Breast epithelium (tissue), 4 donors: ENCODE measurements at places on chromosomes 4 and X. TPM values are rescaled to one million over a fixed set of nuclear protein-coding genes. Genes with fewer than 3 reads are reported as not detected.

GRCh38 chr4:48944756-48945241, 38.2 kb upstream of the OCIAD2 start:
- DNase-seq: no peak

DNA sequence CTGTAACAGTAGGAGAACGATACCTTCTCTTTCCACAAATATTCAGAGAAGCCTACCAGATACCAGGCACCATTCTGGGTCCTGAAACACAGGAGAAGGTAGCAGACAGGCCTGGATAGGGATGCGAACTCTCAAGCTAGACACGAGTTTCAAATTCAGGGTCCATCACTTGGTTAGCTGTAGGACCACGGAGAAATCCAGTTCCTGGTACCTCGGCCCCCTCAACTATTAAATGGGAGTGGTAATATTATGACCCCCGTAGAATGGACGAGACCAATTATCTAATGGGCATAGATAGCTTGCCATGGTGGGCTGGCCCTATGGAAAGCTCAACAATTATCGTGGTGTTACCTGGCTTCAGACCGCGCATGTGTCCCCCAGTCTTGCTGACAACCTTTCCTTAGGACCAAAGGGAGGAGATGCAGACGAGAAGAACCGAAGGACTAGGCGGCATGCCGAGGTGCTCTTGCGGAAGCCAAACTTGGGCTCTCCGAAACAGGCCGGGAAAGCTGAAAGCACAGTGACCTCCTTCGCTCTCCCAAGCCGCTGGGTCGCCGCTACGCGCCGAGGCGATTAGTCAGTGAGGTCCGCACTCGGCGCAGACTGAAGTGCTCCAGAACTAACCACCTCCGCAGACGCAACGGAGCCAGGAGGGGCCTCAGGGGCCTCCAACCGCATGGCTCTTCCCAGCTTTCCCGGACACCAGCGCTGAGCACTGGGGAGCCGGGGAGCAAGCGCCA, 19.6 kb downstream of the NKX3-2 start:
- DNase-seq: no peak

GRCh38 chr4:8121292-8122015, 37.2 kb downstream of the ABLIM2 start:
- DNase-seq: no peak

GRCh38 chr4:141540643-141541042, 95.7 kb upstream of the IL15 start:
- DNase-seq: no peak

- DNase-seq: no peak
Observed at GRCh38 chrX:49221868-49222267, 11.3 kb downstream of the CACNA1F start.

DNA sequence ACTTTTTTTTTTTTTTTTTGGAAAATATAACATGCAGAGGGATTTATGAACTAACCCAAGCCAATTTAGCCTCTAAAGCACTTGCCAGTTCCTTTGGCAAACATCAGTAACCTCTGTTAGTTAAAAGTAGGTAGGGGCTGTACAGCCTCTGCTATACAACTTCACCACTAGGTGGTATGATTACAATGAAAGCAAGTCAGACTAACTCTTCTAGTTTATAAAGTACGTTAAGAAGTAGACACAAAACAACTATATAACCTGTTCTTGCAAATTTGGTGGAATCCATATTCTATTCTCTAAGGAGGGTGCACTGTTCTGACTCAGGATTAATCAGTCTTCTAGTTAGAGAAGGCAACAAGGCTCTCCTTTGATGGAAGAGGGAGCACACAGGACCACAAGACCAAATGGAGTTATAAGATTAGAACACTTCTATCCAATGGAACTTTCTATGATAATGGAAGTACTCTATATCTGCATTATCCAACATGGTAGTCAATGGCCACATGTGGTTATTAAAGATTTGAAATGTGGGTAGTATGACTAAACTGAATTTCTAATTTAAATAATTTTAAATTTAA, 12.8 kb downstream of the AIMP1 start:
- no peak for DNase-seq

- no peak for DNase-seq
Observed at GRCh38 chrX:38166478-38167083, 54.1 kb downstream of the SRPX start.

- DNase-seq: no peak
Observed at GRCh38 chr4:40812386-40812785, 62.6 kb downstream of the NSUN7 start.

GRCh38 chr4:61596606-61597340, 396.6 kb downstream of the ADGRL3 start:
- no peak for DNase-seq

DNA sequence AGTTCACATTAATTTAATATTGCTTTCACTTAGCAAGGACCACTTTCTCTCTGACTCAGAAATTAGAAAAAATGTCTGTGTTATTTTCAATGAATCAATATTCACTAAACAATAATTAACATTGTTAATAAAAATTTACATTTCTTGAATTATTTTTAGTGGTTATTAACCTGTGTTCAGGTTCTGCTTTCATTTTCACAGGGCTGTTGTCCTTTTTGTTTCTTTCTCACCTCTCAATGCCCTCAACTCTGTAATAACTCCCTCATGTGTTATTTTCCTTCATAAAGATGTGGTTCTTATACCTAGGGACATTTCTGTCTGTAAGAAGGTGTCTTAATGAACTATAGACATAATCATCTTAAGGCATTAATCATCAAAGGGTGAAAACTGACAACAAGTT, 43.1 kb upstream of the PRR27 start:
- no peak for DNase-seq

DNA sequence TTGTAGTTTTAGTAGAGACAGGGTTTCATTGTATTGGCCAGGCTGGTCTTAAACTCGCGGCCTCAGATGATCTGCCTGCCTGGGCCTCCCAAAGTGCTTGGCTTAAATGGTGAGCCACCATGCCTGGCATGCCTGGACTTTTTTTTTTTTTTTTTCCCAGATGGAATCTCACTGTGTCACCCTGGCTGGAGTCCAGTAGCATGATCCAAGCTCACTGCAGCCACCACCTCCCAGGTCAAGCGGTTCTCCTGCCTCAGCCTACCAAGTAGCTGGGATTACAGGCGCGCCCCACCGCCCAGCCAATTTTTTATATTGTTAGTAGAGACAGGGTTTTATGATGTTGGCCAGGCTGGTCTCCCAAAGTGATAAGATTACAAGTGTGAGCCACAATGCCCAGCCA, 8.4 kb downstream of the UBE2K start:
- DNase-seq: no peak

- no peak for DNase-seq
Observed at GRCh38 chr4:3656416-3657356, 109.5 kb upstream of the ADRA2C start.

DNA sequence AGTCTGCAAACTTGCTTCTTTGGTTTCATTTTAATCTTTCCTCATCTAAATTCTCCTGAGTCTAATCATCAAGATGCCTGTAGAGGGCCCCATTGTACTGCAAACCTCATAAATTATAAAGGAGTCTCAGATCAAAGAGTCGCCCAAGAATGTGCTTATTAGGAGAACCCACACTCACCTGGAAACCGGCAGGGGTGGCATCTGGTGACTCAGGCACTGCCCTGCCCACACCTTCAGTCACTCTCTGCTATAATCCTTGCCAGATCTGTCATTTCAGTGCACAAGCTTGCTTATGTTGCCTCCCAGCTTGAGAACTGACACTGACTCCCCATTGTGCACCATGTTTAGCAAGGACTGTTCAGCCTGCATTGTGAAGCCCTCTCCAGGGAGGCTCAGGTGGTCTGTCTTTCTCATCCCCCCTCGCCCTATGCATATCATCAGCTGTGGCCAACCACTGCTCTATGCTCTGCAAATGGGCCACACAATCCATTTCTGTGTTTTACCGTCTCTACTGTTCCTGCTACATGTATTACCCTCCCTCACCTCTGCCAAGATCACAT, 12.4 kb downstream of the EPGN start:
- DNase-seq: no peak

DNA sequence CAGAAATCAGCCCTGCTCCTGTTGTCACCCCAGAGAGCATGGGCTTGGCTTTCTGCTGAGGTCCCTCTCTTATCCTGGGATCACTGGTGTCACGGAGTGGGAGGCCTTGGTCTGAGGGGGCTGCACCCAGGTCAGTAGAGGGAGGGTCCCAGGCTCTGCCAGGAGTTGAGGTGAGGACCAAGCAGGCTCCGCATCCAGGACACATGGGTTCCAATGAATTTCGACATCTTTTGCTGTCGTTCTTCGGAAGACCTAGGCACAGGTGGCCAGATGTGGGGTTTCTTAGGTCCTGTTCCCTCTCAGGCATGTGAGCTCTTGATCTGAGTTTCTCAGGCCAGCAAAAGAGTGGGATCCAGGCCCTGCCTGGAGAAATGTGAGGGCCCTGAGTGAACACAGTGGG, 10.0 kb downstream of the MAGEA4 start:
- no peak for DNase-seq

GRCh38 chrX:63349307-63349706, 1.8 kb downstream of the SPIN4 start:
- no peak for DNase-seq

- DNase-seq: no peak
Observed at GRCh38 chr4:113695328-113696169, 66.0 kb downstream of the CAMK2D start.

DNA sequence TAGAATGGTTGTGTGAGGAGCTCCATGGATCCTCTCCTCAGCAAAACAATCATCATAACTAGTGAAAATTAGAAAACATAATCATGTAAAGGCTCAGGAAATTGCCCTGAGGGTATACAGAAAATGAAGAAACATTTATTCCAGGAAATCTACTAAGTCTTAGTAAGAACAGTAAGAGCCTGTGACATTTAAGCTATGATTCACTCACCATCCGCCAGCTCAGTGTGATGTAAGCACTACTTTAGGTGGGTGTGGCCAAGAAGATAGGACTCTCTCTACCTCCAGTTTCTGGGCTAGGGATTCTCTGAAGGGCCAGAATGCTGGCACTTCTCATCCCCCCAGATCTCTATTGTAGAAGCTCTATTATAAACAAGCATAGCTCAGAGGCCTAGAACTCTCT, 147.5 kb downstream of the DLG3 start:
- no peak for DNase-seq

GRCh38 chr4:183508697-183509335, 4.0 kb downstream of the ING2 start:
- no peak for DNase-seq

DNA sequence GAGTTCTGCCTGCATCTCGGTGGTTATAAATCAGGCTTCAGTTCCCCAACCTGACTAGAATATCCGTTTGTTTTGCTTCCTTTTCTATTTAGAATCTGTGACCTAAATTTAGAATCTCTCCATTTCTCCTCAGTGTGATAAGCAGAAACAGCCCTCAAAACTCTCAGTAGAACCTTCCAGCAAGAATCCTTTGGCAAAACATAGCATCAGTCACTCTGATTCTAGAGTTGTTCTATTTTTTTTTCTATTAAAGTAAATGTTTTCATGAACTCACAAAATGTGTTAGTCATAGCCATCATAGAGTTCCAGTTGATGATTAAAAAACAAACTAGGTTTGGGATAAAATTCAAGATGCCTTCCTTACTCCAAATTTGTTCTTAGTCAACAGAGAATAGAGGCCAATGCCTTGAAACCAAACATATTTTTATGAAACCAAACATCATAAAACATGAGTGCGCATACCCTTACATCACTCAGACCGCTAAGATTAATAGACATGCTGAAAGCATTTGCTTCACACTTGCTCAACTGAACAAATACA, 13.2 kb upstream of the C1QTNF7 start:
- no peak for DNase-seq

- DNase-seq: no peak
Observed at GRCh38 chr4:8383451-8384160, 56.9 kb downstream of the ACOX3 start.

DNA sequence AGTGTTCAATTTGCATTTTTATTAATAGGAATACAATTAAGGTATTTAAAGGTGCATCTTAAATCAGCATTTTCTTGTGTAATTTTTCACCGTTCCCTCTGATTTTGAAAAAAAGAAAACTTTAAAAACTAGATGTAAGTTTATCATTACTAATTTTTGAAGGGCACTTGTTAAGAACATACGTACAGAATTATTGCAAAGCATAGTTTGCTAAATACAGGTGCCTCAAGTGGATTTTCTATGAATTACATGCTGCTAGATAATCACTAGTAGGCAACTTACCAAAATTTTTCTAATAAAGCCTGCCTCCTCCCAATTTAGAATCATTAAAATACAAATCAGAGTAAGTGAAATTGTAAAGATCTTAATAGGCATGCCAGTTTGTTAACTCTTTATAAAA, 8.5 kb downstream of the CNKSR2 start:
- no peak for DNase-seq

GRCh38 chr4:77248805-77249204, 91.8 kb downstream of the CCNG2 start:
- no peak for DNase-seq

- no peak for DNase-seq
Observed at GRCh38 chr4:177436456-177436855, 5.8 kb downstream of the AGA start.

DNA sequence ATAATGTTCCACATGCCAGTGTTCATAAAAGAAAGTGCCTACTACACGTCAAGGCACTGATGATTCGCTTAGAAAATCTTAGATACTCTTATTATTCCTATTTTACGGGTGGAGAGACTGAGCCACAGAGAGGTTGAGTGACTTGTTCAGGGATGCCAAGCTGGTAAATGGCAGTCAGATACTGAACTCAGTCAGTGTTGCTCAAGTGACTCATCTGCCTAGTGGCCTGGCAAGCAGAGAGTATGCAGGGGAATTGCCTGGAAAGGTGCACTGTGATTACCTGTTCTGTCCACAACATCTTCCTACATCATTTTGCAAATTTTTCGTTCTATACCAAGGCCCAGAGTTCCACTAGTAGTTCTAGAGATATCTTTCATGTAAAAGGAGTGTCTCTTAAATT, 68.4 kb downstream of the RAPGEF2 start:
- no peak for DNase-seq

DNA sequence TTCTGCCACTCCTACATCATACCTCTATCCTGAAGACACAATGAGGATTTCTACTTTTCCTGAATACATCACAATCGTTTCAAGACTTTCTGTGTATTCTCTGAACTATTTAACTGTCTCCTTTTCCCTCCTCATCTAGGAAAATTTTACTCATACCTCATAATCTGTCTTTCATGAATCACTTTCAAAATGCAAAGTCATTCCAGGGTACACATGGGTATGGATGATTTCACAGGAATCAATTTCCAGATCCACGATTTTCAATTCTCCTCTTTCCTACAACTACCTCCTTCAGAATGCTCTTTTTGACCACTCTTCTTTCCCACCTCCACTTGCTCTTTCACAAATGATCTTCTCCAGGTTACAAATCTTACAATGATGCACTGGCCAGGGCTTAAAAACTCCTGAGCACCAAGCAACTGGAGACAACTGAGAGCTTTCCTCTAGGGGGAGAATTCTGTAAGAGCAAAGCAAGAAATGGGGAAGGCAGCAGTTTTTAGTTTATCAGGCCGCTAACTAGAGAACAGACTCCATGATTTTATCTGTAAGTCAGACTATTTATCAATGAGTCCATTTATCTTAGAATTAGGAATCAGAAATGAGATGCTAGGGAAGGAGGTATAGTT, 116.4 kb downstream of the PPP3CA start:
- DNase-seq: no peak

GRCh38 chr4:107760281-107760947, 40.4 kb upstream of the PAPSS1 start:
- DNase-seq: no peak

FGD1 gene
- 3.7 TPM for total RNA-seq

NAT8L gene
- 2.5 TPM for total RNA-seq

HSFX3 gene
- not detected for total RNA-seq

TAF7L gene
- not detected for total RNA-seq

NDUFC1 gene
- total RNA-seq: 42.7 TPM
